CD4-positive, CD25-positive, alpha-beta regulatory T cell (primary cell): ENCODE measurements at places on chromosomes 1 and 21.
A peak's percentile ranks its signal among the peaks of the same experiment; 100 is the strongest.

DNA sequence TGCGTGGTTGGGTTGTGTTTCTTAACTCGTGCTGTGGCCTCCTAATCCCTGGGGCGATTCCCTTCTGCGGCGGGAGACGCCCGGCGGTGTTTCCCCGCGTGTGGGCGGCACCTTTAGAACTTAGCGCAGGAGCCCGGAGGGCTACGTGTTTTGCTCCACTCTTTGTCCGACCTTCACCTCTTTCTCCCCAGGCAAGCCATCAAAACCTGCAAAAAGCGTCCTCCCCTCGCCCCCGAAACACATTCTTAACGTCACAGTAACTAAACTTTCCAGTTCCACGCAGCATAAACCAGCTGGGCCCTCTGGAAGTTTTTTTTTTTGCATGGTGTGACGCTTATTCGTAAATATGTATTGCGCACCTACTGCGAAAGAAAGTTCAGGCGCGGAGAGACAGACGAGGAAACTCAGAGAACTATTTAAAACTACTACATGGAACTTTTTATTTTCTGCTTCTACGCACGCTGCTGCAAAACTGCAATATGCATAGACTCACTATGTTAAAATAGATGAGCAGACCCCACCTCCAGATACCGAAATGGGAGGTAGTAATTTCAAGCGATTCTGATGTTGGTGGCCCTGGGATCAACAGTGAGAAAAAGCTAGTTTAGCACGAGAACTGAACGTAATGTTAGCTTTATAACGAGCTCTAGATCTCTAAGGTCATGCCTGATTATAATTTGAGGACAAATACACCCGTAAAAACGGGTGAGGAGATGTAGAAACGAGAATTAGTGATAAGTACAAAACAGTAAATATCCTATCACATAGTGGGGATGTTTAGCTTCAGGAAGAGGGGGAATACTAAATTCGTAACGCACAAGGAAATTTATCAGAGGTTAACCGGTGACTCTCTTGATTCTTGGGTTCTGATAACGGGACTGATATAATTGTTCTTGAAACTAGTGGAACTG, 920 bp downstream of the MTR start:
- DNase-seq: no peak

DNA sequence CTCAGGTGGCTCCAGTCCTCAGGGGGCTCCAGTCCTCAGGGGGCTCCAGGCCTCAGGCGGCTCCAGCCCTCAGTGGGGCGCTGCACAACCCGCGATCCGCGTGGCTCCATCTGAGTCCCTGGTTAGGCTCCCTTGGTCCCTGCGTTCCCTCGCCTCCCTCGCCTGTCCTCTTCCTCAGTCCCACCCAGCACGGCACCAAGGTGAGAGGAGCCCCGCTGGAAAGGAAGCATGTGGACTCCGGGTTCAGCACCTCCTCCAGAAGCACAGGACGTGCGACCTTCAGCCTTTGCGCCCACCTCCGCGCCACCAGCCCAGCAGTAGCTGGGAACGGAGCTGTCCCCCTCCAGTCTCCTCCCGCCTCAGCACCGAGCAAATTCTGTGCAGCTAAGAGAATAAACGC, 8.1 kb upstream of the OR2M5 start:
- DNase-seq: no peak

DNA sequence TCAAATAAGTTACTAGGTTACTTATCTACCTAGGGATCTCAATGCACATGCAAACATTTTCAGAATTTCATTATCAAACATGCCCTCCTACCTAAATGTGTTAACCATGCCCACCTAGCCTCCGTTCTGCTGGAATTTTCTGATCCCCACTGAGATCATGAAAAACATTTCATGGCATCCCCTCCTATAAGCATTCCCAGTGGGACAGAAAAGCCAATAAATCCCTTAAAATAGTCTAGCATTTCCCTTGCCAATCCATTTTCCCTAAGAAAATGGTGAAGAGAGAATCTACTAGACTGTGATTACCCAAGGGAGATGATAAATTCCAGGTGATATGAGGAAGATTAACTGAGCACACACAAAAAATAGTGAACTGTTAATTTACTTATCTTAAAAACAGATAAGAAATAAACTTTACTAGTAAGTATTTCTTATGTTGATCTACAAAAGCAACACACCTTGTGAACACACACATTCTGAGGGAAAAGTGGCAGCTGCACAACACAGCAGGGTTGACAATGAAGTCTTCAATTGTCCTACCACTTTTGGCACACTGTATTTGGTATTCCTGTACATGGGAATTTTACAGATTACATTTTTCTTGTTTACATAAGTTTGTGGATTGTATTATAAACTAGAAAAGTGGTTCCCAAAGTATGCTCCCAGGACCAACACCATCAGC, 49.6 kb downstream of the ARID4B start:
- no peak for DNase-seq

DNA sequence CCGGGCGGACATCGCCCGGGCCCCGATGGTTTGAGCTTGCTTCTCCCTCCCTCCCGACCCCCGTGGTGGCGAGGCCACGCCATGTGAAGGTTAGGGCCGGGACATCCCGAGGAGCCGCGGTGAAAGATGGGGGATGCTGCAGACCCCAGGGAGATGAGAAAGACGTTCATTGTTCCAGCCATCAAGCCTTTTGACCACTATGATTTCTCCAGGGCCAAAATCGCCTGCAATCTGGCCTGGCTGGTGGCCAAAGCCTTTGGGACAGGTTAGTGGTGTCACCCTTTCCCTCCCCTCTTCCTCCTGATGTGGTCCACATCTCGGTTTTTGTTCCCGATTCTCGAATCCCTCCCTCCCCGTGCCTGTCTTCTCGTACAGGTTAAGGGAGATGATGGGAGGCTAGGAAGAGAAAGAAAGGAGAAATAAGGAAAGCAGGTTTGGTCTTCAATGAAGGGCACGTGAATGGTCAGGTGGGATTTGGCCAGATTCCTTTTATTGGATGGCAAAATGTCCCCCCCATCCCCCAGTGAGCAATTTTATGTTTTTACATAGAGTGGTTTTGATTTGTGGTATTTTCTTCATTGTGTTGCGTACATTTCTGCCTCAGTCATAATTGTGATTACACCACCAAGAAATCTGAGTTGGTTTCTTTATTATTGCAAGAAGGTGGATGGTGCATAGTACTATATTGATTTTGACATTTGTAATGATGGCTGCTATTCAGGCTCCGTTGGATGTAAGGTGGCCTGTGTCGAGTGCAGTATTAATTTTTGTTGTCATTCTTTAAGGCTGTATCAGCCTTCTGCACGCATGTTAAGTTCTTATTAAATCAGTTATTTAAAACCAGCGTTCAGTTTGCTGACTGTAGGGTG, 1.2 kb downstream of the CAMSAP2 start:
- DNase-seq: peak; percentile 10

- no peak for DNase-seq
Observed at GRCh38 chr1:230698130-230698529, 15.8 kb downstream of the AGT start.

- no peak for DNase-seq
Observed at GRCh38 chr1:230807561-230808280, 60.5 kb downstream of the CAPN9 start.

- DNase-seq: no peak
Observed at GRCh38 chr1:116503546-116504307, 67.1 kb downstream of the CD58 start.

- DNase-seq: no peak
Observed at GRCh38 chr21:45126983-45127382, 52.6 kb downstream of the ADARB1 start.

GRCh38 chr1:155177192-155177917, 3.7 kb downstream of the TRIM46 start:
- no peak for DNase-seq

DNA sequence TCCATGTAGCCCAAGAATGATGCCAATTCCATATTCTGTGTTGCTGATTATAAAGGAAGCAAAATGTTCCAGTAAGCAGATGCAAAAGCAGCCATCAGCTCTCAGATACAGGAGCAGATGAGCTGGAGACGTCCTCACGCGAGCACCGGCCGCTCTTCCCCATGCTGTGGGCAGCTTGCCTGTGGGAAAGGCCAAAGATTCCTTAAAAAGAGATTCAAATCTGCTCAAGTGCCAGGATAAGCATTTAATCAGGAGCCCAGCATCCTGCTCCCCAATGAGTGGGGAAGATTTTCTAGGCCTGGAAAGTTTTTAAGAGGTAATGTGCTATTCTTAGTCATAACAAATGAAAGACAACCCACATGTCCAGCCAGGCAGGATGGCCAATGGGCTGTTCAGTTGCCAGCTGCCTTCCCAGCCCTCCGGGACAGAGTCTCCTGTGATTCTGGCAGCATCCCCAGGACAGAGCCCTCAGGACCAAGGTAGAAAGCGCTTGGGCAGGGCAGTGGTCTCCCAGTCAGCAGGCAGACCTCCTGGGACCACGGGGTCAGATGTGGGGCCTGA, 108.2 kb upstream of the TMPRSS2 start:
- DNase-seq: no peak

DNA sequence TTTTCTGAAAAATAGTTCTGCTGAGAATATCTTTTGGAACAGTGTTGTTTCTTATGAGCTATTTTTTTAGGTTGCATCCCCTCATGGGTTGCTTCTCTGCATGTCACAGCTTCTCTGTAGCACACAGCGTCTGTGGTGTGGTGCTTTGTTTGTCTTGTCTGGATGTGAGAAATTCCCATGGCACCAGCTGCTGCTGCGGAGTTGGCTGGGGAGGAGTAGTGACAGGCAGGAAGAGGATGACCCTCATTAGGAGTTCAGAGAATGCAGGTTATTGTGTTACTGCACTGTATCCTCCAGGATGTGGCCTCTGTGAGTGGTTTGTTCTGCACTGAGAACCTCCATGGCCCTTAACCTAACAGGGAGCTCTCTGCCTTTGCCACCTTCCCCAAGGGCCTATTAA, 64.8 kb downstream of the TSEN15 start:
- no peak for DNase-seq
